ENCODE measurements at places on chromosomes 6 and 20. TPM values are rescaled to one million over a fixed set of nuclear protein-coding genes. Genes with fewer than 3 reads are reported as not detected.

Gene PHF20
- total RNA-seq: 22.8 TPM

Gene ISM1
- not detected for total RNA-seq

Gene SCRT2
- not detected for total RNA-seq

Gene MUC21
- total RNA-seq: 0.53 TPM

Gene FOXQ1
- total RNA-seq: 3.1 TPM

Gene SIM1
- not detected for total RNA-seq

Gene KCNQ2
- total RNA-seq: not detected

Gene ZBTB46
- total RNA-seq: 2.0 TPM

Gene LAMA2
- under 0.01 TPM for total RNA-seq

Gene PRRT1
- not detected for total RNA-seq

Gene TUBB2B
- total RNA-seq: under 0.01 TPM

Gene HLA-DOA
- total RNA-seq: not detected

Gene RNF182
- total RNA-seq: not detected

Gene TOX2
- not detected for total RNA-seq

Gene THEMIS
- total RNA-seq: not detected

Gene EYS
- total RNA-seq: 0.26 TPM

Gene CST2
- total RNA-seq: not detected

Gene MCHR2
- total RNA-seq: not detected

Gene SAMD10
- total RNA-seq: 2.7 TPM

Gene LRFN2
- total RNA-seq: not detected

Gene C6orf141
- 7.8 TPM for total RNA-seq

Gene AGPAT4
- 4.9 TPM for total RNA-seq

Gene MRPL2
- 50.3 TPM for total RNA-seq

Gene SLC18B1
- 17.1 TPM for total RNA-seq

Gene SLC22A7
- total RNA-seq: not detected

Gene TP53INP2
- 0.53 TPM for total RNA-seq

Gene TSBP1
- total RNA-seq: not detected

Gene MYCT1
- 0.13 TPM for total RNA-seq

Gene MEP1A
- total RNA-seq: not detected

Gene NEURL2
- total RNA-seq: 2.6 TPM

Gene SLC4A11
- 3.2 TPM for total RNA-seq

Gene HDGFL1
- not detected for total RNA-seq

Gene GJA10
- not detected for total RNA-seq

Gene BANF2
- total RNA-seq: not detected

Gene RBPJL
- total RNA-seq: not detected

Gene HLA-F
- total RNA-seq: 14.2 TPM

Gene SENP6
- total RNA-seq: 49.2 TPM

Gene ACSS1
- total RNA-seq: 0.64 TPM

Gene CDH4
- 12.1 TPM for total RNA-seq

Gene TREML1
- total RNA-seq: not detected

Gene C2
- total RNA-seq: 0.26 TPM

Gene C6orf58
- not detected for total RNA-seq

Gene SGK2
- total RNA-seq: 0.38 TPM

Gene L3MBTL1
- 5.6 TPM for total RNA-seq

Gene MAS1
- total RNA-seq: not detected

Gene TFAP2D
- not detected for total RNA-seq

Gene TAP1
- total RNA-seq: 27.7 TPM

Gene ZNF831
- total RNA-seq: not detected

Gene LY86
- total RNA-seq: not detected

Gene GDAP1L1
- not detected for total RNA-seq

Gene CCM2L
- total RNA-seq: not detected

Gene PRND
- not detected for total RNA-seq

Gene ATAT1
- 1.8 TPM for total RNA-seq

Gene MUCL3
- total RNA-seq: under 0.01 TPM

Gene B3GAT2
- total RNA-seq: under 0.01 TPM

Gene CNKSR3
- total RNA-seq: 2.6 TPM

Gene WFDC2
- total RNA-seq: not detected

Gene CALHM4
- total RNA-seq: under 0.01 TPM

Gene FAM209A
- not detected for total RNA-seq

Gene FAM162B
- total RNA-seq: not detected

All from bronchial epithelial cell (primary cell).